ENCODE measurements at places on chromosomes 1 and 21. TPM values are rescaled to one million over a fixed set of nuclear protein-coding genes. Genes with fewer than 3 reads are reported as not detected.

GRCh38 chr21:46150073-46150472, 5.3 kb downstream of the FTCD start:
- ATAC-seq, result no peak

DNA sequence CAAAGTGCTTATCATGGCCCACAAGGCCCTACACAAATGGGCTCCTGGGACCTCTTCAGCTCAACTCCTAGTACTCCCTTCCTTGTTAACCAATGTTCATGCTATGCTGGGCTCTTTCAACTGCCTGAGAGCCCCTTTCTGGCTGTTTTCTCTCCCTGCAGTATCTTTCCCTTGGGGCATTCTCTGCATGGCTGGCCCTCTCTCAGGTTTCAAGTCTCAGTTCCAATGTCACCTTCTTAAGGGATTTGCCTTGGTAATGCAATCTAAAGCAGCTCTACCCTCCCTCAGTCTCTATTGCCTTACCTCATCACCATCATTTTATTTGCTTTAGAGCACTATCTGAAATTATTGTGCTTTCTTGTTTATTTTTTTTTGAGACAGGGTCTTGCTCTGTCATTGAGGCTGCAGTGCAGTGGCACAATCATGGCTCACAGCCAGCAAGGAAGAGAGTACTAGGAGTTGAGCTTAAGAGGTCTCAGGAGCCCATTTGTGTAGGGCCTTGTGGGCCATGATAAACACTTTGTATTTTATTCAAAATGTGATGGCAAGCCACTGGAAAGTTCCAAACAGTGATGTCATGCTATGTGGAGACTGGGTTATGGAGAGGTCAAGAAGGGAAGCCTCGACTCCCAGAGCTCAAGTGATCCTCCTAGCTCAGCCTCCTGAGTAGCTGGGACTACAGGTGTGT, 63.4 kb upstream of the SRSF10 start:
- no peak for ATAC-seq

The MX2 gene
- total RNA-seq, result 4.2 TPM

- ATAC-seq, result no peak
These were observed 682.9 kb upstream of the ADAMTS5 start for GRCh38 chr21:27649762-27650161.

GRCh38 chr1:157099633-157100009, at the start of gene ETV3L:
Gene ETV3L (minus strand): TSS chr1:157099808. CDS start chr1:157099523, 285 bp downstream.
- no peak for ATAC-seq

DNA sequence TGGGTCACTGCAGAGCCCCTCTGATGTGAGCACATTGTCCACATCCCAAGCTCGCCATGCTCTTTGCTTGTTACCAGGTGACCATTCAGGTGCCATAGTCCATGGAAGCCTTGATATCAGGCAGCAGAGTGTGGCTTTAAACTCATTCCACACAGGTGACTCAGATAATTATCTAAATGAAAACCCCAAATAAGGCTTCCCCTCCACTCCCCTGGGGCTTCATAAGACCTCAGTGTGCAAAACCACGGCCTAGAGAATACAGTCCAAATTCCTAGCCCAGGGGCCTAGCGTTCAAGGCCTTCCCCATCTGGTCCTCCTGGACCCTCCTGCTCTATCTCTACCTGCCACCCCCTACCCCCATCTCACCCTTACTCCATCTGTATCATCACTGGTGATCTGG, 97.1 kb downstream of the ARHGEF10L start:
- ATAC-seq, result no peak

DNA sequence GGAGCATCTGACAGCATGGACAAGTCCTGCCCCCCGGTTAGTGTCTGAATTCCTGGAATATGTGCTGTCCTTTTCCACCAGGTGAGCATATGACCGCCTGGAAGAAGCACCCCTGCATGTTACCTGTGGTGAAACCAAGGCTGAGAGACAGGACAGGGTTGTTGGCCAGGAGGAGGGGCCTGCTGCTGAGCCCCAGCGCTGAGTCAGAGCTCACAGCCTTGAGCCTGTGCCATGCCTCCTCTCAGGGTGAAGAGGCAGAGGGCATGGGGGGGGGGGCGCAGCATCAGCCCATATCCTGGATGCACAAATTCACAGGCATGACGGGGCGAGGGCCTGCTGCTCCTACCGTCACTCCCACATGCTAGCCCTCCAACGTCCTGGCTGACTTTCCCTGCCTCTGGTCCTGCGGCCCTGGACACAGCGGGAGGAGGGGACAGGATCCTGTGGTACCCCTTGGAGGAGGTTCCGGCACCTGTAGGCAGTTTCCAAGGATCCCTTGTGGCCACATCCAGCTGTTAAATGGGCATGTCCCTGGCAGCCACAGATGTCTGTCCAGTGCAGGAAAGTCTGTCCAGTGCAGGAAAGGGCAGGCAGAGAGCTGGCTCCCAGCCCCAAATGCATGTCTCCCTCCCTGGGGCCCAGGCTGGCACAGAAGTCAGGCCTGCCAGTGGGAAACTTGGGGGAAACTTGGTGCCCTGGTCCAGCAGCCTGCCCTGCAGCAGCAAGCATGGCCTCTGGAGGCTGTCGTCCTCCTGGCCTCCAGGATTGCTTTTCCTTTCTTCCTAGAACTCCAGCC, 23.9 kb downstream of the TTC34 start:
- no peak for ATAC-seq

- ATAC-seq, result no peak
These were observed 1.4 kb downstream of the NCAM2 start for GRCh38 chr21:20999659-21000058.

The SERTAD4 gene
- total RNA-seq, result 8.7 TPM

DNA sequence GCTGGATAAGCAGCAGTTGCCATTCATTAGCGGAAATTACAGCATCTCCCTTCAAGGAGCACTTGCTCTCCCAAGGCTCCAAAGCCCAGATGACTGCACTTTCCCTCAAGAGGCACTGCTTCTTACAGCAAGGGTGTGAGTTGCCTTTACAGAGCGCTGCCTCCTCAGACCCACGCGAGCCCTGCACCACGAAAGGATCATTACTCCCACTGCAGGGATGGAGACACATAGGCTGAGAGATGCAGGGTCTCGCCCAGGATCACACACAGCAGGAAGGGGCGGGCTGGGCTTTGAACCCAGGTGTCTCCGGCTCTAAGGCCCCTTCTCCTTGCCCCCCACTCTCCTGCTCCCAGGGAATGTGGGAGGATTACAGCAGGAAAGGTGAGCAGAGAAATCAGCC, 405.5 kb downstream of the MATN1 start:
- ATAC-seq, result no peak

DNA sequence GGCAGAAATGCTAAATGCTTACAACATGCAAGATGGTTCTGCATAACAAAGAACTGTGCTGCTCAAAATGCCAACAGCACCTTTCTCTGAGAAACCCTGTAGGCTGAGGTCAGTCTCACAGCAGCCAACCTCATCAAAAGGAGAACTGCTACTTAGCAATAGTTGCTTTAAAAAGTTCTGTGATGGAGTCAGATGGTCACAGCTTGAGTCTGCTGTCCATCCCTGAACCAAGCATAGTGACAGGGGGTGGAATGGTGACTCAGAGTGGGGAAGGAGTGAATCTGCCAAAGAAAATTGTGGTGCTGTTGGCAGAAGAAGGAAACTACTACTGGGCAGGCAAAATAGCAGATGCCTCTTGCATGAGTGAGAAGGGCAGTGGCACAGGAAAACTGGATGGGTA, 106.0 kb upstream of the FAM78B start:
- ATAC-seq, result no peak

GRCh38 chr1:2282556-2283270, 54.6 kb downstream of the SKI start:
- ATAC-seq, result no peak
